ENCODE measurements at places on chromosomes 11 and 22.
A peak's percentile ranks its signal among the peaks of the same experiment; 100 is the strongest.

DNA sequence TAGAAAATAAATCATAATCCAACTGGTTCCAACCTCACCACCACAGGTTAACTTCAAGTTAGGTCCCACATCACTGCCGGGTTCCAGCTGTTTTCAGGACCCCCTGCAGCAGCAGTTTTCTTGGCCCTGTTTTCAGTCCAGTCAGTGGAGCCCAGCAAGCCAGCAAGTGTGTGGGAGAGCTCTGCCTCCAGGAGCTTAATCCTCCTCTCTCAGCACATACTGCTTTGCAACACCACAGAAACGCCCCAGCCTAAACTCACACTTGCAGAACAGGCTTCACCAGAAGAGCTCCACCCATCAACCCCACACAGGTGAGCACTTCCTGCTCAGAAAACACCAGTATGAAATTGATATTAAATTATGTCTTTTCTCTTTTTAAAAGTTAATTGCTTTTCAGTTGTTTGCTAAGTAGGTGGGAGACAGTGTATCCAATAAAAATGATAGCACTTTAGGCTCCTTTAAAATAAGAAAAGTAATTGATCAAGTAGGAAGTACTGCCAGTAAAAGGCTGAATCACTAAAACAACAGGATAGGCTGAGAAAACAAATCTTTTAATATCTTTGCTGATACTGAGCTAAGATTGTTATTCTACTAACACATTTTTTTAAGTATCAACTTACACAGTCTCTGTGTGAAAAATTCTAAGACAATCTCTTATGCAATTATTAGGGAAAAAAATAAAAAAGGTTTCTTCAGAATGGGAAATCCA lies 81.5 kb upstream of the TP53AIP1 start:
- no peak for DNase-seq

DNA sequence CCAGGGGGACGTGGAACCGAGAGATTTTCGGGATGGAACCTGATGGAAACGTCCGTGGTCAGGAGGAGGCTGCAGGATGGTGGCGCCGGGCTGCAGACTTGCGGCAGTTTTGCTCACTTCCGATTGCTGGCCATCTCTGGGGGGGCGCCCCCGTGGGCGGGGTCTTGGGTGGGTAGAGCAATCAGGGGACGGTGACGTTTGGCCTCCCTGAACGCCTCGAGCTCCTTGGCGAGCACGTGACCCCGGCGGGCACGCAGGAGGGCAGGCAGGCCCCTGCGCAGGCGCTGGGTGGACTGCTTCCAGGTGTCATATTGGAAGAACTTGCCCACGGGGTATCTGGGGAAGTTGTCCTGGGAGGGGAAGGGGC lies 6.3 kb downstream of the IGF2 start:
- no peak for DNase-seq

DNA sequence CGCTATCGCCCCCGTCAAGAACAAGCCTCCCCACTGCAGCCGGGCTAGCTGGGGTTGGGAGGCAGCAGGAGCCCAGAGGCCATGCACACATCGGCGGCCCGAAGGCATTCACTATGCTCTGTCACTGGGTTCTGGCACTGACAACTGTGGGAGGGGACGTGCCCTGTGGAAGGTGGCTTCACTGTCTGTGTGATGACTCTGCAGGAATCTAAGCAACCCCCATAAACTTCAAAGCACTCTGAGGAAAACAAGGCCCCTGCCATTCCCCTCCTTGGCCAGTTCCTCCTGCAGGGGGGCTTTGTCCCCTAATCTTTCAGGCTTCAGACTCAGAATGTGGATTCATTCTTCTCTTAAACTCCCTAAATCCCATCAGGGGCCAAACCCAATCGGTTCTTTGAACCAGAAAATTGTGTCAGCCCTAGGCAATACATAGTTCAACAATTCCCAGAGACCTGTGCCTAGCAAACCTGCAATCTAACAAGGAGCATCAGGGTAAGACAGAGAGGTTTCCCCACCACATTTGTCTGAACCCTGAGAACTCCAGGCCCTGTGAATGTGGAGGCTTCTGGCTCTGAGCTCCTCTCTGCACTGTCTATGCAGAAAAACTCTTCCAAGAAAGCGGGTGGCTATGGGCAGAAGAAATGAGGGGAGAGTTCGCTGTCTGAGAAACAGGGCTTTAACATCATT lies 1477.2 kb downstream of the TBC1D22A start:
- no peak for DNase-seq

DNA sequence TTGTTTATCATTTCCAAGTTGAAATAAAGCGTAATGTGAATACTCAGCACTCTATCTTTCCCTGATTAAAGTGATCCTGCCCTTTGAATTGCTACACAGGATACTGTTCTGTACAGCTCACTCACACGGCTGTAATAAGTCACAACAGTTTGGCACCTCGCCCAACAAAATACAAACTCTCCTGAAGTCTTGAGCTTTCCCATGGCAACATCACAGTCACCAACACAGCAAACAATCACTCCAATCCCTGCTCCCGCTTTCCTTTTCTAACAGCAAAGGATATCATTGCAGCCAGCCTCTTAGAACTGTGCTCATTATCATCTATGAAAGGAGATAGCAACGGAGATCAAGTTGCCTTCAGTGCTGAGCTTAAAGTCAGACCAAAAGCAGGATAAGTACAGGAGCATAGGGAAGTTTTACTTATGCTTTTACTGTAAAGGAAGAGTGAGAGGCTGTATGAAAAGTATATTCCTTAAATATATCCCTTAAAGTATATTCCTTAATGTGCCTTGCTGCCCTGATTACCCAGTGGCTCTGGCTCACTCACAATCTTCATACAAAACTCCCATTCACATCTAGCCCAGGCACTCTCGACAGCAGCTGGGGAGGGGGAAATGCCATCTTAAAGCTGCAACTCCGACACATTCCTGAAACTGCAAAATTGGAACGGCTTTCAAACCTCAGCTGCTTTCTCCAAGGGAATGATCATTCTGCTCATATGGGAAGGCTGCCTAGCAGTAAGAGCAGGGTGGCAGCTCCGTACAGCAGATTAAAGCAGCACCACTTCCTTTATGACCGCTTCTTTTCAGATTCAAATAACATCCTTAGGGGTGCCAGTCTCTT lies 35.8 kb downstream of the MAML2 start:
- DNase-seq: peak; percentile 97

DNA sequence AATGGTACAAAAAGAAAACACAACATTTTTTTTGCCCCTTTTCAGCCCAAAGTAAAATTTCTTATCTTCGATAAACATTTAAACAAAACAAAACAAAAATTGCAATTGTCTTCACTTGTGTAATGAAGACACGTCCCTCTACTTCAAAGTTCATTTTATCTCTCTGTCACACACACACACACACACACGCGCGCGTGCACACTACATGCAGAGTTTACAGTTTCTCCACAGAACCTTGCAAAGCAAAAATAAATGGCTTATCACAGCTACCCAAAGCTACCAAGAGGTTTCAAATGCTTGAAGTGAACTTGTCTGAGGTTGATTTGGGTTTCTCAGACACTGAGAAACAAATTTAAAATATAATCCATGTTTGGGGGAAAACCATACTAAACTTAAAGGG lies 72.3 kb downstream of the ETS1 start:
- DNase-seq: no peak

DNA sequence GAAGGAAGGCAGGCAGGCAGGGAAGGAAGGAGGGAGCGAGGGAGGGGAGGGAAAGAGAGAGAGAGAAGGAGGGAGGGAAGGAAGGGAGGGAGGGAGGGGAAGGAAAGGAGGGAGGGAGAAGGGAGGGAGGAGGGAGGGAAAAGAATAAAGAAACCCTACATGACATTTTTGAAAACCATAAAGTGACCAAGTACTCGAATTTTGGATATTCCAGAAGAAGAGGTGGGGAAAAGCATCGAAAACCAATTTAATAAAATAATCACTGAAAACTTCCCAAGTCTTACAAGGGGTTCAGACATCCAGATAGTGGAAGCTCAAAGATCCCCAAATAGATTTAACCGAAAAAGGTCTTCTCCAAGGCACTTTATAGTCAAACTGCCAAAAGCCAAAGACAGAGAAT lies 11.7 kb downstream of the GDPD4 start:
- DNase-seq: no peak

- DNase-seq: no peak
Measured at GRCh38 chr11:134464981-134465730, 53.1 kb upstream of the B3GAT1 start.

DNA sequence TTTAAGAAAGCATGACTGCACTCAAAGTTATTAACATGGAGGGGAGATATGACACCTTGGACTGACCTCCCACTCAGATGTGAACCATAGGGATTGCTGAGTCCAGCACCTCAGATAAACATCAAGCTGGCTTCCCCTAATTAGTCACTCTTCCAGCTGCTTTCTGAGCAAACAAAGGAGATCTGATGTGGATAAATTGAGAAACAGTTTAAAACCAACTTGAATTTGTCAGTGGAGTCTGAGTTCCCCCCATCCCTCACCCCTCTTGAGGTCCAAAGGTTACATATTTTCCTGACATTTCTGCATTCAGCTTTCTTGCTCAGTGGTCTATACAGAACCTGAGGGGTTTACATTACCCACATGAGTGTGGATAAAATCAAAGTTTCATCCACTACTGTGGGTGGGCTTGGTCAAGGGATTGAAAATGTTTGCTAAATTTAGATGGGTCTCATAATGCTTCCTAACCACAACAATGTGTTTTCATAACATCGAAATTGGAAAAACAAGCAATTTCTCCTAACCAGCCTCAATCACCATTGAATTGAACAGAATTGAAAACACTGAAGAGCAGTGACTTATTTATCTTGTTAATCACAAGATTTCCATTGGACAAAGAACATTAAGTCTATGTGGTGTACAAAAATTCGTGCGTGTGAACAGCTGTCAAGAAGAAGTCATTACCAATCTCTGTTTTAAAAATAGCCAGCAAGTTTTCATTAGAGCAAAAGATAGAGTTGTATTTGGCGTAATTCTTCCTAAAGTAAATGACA lies 292.3 kb downstream of the METTL15 start:
- DNase-seq: no peak

DNA sequence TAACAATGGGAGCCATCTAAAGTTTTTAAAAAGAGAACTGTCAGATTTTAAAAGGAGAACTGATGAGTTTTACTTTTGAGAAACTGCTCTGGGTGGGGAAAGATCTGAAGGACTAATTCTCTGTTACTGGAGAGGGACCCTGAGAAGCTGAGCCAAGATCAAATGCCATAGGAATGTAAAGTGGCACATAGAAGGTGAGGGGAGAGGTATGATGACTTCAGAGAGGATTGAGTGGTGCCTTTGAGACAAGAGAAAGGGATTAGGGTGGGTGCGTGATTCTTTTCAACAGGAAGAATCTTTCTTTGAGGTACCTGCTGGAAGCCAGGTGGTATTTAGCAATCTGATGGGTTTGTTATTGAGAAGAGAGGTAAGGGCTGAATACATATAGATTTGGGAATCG lies 9.0 kb downstream of the CRKL start:
- DNase-seq: no peak

DNA sequence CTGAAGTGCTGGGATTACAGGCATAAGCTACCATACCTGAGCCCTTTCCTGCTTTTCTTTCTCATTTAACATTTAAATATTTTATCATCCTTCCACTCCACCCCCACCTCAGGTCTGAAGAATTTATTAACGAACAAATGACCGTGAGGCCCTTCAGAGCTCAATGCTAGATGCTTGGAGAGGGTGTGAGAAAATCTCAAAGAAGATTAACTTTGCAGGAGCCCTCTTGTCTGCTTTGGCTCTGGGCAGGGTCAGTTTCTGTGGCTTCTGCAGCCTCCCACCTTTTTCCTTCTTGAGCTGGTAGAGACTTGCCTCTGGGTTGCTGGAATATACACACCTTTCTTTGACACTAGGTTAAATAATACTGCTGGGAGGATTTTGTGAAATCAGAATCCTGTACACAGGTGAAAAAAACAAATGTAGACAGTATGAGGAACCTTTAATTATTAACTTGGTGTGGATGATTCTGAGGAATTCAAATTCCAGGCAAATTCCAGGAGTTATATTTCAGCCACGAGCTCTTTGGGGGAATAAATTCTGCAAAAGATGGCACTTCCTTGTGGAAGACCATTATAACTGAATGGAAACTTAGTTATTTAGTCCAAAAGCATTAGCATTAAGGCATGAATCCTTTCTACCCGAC lies 3.4 kb upstream of the ZBTB44 start:
- DNase-seq: no peak

GRCh38 chr11:120324932-120325810 lies at the start of gene TLCD5:
TSS of gene TLCD5 (plus strand) at chr11:120325299. CDS start at chr11:120327442, 2,143 bp downstream.
- DNase-seq: peak; percentile 63

DNA sequence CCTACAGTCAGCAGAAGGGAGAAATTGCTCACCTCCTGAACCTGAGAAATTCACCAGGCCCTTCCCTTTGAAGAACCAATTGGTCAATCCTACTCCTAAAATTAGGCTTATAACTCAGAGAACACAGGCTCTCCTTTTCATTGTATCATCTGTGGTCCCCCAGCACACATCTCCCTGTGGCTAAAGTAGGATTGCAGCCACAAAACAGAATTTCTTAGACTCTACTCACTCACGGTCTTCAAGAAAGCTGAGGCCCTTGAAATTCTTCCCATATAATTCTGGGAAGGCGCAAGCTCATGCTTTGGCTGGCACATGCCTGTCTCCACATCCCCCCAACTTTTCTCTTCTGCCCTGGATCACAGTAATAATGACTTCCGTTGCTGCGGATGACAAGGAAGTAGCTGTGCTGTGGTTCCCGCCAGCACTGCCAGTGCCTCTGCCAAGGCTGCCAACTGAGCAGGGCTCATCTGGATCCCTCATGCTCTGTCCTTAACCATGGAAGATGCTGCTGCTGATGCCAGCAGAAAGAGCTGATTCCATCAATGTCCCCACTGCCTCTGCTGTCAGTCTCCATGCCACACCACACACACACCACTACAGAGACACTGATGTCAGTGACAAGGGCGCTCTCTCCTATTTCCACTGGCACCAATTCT lies 200.6 kb upstream of the POU2AF2 start:
- no peak for DNase-seq

- DNase-seq: no peak
Measured at GRCh38 chr11:44269369-44270351, 40.3 kb downstream of the ALX4 start.

DNA sequence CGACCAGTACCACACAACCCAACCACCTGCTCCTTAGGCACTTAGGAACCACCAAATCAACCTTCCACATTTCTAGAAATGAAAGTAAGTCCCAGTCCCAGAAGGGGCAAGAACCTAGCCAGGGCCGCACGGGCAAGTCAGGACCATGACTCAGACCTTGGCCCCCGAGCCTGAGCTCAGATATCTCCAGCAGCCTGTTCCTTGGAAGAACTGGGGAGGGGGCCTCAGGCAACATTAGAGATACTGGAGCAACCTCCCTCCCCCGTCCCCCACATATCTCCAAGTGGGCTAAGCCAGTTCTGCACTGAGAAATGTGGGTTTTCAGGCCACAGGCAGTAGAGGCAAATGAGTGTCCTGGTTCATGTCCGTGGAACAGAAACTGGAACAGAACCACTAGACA lies 7.7 kb downstream of the ARAP1 start:
- no peak for DNase-seq

- no peak for DNase-seq
Measured at GRCh38 chr11:32435152-32435480, 223 bp downstream of the WT1 start.

DNA sequence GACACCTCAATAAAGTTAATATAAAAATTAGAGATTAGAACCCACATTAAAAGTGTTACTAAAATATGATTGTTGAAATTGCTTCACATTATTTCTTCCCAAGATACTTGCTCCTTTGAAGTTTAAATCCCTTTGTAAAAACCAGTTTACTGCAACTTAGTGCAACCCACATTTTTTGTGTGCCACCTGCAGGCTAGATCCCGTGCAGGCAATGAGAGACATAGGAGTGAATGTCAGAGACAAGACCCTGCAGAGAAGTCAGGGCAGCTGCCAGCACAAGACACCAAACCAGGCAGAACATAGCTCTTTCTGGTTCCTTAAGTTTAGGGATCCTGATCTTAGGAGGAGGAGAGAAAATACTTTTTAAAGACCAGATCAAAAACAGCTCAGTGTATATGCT lies 142.8 kb upstream of the MTNR1B start:
- DNase-seq: no peak

Data from SW 1271 (cell line).